ENCODE measurements at places on chromosomes 7 and 10. TPM values are rescaled to one million over a fixed set of nuclear protein-coding genes. Genes with fewer than 3 reads are reported as not detected.
A peak's percentile ranks its signal among the peaks of the same experiment; 100 is the strongest.

- no peak for DNase-seq
Observed at GRCh38 chr10:37856881-37857286, 526 bp downstream of the ZNF248 start.

DNA sequence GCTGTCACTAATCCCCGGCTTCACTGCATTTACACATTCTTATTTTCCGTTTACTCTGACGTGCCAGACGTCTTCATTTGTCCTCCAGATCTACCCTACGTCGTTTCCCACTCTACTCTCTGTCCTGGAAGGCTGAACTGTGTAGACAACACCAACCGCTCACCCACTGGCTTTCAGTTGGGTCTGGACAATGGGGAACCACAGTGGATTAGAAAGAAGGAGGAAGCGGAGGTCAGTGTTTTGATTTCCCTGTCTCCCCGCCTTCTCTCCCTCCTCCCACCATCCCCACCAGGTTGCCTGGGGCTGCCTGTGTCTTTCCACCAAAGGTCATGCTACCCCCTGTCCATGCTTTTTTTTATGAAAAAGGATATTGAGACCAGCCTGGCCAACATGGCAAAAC, 14.0 kb upstream of the CTBP2 start:
- no peak for DNase-seq

- no peak for DNase-seq
Observed at GRCh38 chr7:23714150-23714464, 4.1 kb downstream of the STK31 start.

DNA sequence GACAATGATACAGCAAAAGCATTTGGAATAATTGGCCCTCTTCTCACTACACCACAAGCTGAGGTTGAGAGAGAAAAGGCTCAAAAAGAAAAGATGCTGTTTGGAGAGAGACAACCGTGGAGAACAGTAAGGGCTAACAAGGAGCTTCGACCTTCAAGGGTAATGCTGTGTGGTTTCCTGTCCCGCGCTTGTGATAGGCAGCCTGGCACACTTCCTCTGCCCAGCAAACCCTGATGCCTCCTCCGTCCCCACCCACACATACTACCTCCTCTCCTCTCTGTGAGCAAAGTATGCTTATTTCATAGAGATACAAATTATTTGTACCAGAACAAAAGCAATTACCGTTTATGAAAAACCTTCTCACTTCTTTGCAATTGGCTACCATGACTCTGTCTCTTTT, 755.4 kb downstream of the KCNMA1 start:
- DNase-seq = no peak

- no peak for DNase-seq
Observed at GRCh38 chr10:125538947-125539731, 143.8 kb downstream of the TEX36 start.

GRCh38 chr7:28407651-28408050, 4.7 kb upstream of the CREB5 start:
- no peak for DNase-seq

DNA sequence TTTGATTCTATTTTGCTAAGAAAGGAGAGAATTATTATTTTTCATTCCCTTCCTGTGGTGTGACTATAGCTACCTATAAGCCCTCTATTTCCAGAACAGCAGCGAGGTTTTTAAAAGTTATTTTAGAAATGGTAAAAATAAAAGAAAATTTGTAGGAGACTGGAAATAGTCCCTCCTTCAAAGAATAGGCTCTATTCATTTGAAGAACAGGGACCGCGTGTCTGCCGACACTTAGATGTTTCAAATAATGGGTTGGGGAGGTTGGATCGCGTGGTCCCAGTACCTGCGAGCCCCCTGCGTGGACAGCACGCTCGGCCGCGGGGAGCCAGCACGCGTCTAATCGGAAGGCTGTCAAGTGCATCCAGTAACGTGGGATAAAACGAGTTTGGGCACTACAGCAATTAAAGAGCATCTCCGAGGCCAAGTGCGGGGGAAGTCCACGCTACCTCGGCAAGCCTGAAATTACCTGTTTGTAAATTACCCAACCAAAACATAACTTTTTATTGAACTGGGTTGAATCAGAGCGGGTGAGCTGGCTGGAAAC, 1.0 kb downstream of the CACNA2D1 start:
- DNase-seq = no peak

GRCh38 chr7:66050990-66051448, 24.6 kb upstream of the ASL start:
- DNase-seq = no peak

DNA sequence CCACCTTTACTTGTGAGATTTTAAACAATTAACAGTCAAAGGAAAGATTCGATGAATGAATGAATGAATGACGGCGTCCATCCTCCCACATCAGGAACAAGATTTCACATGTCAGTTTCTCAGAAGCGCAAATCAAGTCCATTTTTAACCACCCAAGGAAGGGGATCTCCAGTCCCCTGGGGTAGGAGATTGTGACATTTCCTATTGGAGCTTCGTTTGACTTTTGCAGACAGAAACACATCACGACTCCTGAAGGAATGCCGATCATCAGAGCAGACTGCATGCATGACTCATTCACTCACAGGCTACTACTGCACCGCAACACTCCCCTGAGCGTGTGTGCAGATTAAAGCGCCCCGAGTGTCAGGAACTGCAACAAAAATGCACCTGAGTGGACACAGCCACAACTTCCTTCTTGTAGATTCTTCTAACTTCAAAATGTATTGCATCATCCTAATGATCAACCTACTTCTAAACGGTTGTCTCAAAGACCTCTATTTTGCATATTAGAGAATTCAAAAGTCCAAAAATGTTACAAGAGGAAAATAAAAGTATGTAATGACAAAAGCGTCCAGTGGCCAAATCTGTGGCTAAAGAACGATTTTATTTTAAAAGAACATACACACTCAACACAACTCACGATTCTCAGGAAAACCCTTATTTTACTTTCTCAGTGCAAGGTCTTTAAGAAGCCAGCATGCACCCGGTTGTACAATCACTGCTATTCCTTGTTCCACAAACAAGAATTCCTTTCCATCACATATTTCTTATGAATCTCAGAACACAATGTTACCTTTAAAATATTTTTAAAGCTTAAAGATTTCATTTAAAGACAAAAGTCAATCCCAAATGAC, 172.6 kb downstream of the FAM107B start:
- no peak for DNase-seq

- DNase-seq = no peak
Observed at GRCh38 chr10:96494694-96495093, 19.0 kb downstream of the TLL2 start.

- no peak for DNase-seq
Observed at GRCh38 chr10:126893841-126894240, 11.4 kb upstream of the DOCK1 start.

DNA sequence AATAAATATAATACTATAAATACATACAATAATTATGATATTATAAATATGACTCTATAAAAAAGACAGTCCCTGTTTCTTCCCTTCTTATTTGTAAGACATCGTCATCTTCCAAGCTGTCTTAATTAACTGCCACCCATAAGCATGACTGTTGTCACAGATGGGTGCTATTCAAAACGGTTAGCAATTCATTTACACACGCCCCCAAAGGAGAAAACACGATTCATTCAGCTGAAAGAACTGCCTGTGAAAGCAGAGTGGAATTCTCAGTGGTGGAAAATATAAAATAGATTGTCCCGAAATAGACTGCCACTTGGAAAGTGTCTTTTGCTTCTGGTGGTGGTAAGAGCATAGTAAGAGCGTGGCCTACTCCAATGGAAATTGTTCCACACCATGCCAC, 48.9 kb upstream of the ELMO1 start:
- no peak for DNase-seq

DNA sequence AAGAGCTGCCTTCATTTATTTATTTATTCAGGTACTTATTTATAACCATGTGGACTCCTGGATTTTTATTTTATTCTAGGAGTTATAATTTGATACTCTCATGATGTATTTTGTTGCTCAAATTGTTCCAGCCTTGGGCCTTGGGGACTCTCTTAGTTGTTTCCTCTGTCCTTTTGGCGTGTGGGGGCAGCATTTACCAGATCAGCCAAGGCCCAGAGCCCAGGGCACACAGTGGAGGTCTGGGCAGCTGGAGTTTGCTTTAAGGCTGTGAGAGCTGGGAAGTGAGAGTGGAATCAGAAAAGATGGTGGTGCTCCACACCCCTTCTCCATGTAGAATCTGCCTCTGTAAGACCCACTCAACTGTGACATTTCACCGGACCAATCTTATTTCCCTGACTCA, 398.9 kb downstream of the RPS24 start:
- DNase-seq = peak; percentile 65

DNA sequence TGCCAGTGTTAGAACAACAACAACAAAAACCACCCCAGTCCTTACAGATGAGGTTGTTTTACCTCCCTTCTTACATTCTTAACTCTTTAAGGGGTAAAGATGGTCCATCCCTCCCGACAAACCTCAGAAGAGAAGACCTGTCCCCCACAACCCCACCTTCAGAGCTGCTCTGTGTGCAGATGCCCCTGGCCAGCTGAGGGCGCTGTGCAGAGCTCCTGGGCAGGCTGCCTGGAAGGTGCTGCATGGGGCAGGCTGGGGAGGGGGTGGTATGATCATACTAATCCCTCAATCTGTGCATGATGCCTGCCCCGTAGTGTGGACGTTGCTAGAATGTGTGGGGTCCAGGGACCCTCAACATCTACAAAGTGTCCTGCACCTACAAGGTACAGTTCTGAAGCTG, 387.1 kb downstream of the INHBA start:
- DNase-seq = no peak

Gene TBRG4
- total RNA-seq = 82.4 TPM

Gene LIPK
- total RNA-seq = not detected

Gene PSD
- total RNA-seq = 0.49 TPM

Gene TET1
- 3.1 TPM for total RNA-seq

Gene GCK
- 1.8 TPM for total RNA-seq

Gene STEAP2
- 10.8 TPM for total RNA-seq

Gene CUZD1
- total RNA-seq = not detected

Gene EGR2
- total RNA-seq = 1.0 TPM

Gene MINDY4
- 3.5 TPM for total RNA-seq

Gene ARHGEF35
- total RNA-seq = 0.87 TPM
